ENCODE measurements at places on chromosomes 7 and 10.

- no peaks in the 10 kb centered on the region for H3K36me3 ChIP-seq
- peaks cover 34% of the 10 kb centered on the region for H3K27me3 ChIP-seq
- H3K27ac ChIP-seq, result no peak overlapping the region
- DNase-seq, result no peak
These were observed 106.6 kb downstream of the GAD2 start for GRCh38 chr10:26323219-26323618.

DNA sequence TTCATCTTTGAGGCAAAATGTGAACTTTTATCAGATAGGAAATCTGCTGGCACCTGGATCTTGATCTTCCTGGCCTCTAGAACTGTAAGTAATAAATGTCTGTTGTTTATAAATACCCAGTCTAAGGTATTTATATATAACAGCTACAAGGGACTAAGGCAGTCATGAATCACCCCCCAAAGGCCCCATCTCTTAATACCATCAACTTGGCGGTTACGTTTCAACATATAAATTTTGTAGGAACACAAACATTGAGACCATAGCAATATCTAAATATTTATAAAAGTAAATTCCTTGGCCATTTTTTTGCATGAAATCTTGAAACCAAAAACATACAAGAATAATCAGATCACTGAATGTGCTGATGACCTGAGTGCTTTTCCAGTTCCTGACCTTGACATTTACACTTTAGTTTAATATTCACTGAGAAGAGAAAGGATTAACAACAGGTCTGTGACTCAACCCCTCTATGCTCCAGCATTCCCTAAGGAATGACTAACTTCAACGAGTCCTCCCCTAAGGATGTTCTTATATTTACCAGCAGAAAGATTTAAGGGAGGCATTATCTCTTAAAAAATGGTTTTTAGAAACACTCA, 1438.5 kb upstream of the CELF2 start:
- no peaks in the 10 kb centered on the region for H3K36me3 ChIP-seq
- H3K27me3 ChIP-seq, result no peaks in the 10 kb centered on the region
- DNase-seq, result no peak
- no peak overlapping the region for H3K4me3 ChIP-seq

DNA sequence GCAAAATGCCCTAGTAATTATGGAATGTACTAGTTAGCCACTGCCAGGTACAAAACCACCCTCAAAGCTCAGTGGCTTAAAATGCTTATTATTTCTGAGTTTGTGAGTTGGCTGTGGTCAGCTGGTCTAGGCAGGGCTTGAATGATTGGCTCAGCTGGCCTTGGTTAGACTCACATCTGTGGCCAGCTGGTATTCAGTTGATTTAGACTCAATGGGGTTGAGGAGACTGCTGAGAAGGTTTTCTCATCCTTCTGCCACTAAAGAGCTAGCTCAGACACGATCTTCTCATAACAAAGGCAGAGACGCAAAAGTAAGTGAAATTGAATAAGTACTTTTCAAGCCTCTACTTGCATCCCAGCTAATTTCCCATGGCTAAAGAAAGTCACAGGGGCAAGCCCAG, 57.1 kb upstream of the CYP2C18 start:
- H3K4me1 ChIP-seq, result no peaks in the 10 kb centered on the region
- H3K36me3 ChIP-seq, result no peaks in the 10 kb centered on the region
- no peak overlapping the region for H3K27ac ChIP-seq
- DNase-seq, result no peak
- no peaks in the 10 kb centered on the region for H3K27me3 ChIP-seq

GRCh38 chr7:137838706-137839315, 8.0 kb downstream of the DGKI start:
- peaks cover 88% of the 10 kb centered on the region for H3K27me3 ChIP-seq
- H3K27ac ChIP-seq, result no peak overlapping the region
- H3K36me3 ChIP-seq, result no peaks in the 10 kb centered on the region
- no peaks in the 10 kb centered on the region for H3K4me1 ChIP-seq
- DNase-seq, result no peak
- H3K4me3 ChIP-seq, result no peak overlapping the region

- no peak for DNase-seq
- no peak overlapping the region for H3K4me3 ChIP-seq
- H3K4me1 ChIP-seq, result peaks cover 11% of the 10 kb centered on the region
- no peak overlapping the region for H3K27ac ChIP-seq
These were observed 12.7 kb downstream of the ACADSB start for GRCh38 chr10:123021517-123021916.

DNA sequence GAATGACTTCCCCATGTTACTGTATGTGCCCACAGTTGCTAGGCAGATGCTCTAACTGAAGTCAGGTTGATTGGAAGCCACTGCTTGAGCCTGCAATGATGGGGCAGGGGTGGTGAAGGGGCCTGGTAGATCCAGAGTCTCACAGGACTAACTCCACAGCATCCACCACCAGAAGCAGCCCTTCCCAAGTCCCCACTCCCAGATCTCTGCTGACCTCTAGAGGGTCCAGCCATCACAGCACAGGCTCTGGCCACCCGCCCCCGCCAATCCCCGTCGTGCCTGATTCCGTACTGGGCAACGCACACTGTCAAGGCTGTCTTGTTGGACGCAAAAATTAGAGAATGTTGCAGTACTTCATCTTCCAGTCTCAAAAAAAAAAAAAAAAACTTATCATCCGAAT, 136.8 kb upstream of the PDE1C start:
- DNase-seq, result no peak
- no peaks in the 10 kb centered on the region for H3K27me3 ChIP-seq
- no peaks in the 10 kb centered on the region for H3K4me1 ChIP-seq
- H3K36me3 ChIP-seq, result no peaks in the 10 kb centered on the region

DNA sequence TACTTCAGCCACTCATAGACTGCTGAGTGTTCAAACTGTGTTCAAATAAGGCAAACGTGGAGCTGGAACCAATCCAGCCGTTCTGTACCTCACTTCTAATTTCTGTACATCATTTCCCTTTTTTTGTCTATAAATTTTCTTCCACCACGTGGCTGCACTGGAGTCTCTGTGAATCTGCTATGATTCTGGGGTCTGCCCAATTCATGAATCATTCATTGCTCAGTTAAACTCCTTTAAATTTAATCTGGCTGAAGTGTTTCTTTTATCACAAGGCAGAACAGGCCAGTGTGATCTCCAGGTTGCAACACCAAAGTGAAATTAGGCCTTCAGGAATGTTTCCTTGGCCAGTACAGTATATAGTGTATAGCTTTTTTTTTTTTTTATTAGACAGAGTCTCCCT, 53.5 kb downstream of the DNAJC12 start:
- H3K27ac ChIP-seq, result no peak overlapping the region
- H3K27me3 ChIP-seq, result no peaks in the 10 kb centered on the region
- H3K4me1 ChIP-seq, result peaks cover 11% of the 10 kb centered on the region
- no peaks in the 10 kb centered on the region for H3K36me3 ChIP-seq
- H3K4me3 ChIP-seq, result no peak overlapping the region

DNA sequence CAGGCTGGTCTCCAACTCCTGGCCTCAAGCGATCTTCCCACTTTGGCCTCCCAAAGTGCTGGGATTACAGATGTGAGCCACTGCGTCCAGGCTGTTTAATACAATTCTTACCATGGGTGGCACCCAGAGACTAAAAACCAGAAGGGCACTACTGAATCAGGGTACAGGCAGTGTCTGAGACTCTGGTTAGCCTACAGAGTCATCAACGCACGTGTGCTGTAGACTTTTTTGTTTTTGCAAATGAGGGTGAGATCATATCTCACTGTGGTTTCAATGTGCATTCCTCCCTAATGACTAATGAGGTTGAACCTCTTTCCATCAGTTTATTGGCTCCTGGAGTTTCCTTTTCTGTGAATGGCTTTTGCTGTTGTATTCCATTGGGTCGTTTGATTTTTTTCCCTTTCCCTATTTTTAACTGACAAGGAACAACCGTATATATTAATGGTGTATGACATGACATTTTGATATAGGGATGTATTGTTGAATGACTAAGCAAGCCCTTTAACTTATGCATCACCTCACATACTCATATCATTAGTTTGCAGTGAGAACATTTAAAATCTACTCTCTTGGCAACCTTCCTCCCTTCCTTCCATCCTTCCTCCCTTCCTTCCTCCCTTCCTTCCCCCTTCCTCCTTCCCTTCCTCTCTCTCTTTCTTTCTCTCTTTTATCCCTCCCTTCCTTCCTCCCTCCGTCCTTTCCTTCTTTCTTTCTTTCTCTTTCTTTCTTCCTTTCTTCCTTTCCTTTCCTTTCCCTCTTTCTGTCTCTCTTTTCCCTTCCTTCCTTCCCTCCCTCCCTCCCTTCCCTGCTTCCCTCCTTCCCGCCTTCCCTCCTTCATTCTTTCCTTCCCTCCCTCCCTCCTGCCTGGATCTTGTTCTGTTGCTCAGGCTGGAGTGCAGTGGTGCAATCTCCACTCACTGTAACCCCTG, 9.3 kb upstream of the TMEM270 start:
- peaks cover 6% of the 10 kb centered on the region for H3K4me1 ChIP-seq
- DNase-seq, result no peak
- peaks cover 2% of the 10 kb centered on the region for H3K36me3 ChIP-seq
- no peak overlapping the region for H3K27ac ChIP-seq

Measured in central memory CD8-positive, alpha-beta T cell (primary cell).